CD4-positive, alpha-beta memory T cell (primary cell): ENCODE measurements at places on chromosomes 2 and 18. TPM values are rescaled to one million over a fixed set of nuclear protein-coding genes. Genes with fewer than 3 reads are reported as not detected.

DNA sequence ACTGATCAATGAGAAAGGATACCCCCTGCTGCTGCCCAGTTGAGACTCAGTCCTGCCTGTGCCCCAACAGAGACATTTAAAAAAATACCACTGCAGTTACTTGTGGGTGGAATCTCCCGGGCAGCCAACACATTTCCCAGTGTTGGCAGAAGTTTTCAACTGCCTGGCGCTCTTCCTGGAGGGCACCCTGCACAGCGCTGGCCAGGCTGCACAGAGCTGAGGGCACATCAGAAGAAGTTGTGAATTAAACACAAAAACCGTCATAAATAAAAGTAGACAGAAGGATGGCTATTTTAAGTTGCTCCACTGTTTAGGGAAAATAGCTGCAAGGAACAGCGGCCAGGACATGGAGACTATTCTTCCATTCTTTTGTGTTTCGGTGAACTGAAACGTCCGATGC is 110.2 kb upstream of the THOC1 start:
- no peak for DNase-seq

The SP140 gene
- 79.3 TPM for total RNA-seq

- no peak for DNase-seq
These were observed 16.8 kb downstream of the KIF1A start for GRCh38 chr2:240803191-240803590.

DNA sequence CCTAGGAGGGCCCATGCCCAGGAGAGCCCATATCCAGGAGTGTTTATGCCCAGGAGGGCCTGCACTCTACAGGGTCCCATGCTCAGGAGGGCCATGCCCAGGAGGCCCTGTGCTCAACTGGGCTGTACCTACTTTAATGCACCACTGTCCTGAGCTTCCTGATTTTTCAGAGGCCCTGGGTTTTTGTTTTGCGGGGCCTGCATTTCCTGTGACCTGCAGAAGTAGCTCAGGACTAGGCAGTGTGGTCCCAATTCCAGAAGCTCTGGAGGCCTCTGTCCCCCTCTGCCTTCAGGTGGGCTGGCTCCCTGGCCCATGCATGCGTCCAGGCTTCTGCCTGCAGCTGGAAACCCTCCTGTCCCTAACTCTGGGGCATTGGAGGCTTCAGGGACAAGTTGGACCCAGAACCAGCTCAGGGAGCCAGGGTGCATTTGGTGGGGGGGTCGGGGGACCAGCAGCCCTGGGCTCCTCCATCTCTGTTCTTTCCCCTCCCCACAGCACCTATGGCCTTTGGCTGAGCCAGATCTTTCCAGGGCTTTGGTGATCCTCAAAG is 10.8 kb downstream of the GPR35 start:
- DNase-seq, result no peak

The NBEAL1 gene
- total RNA-seq, result 15.9 TPM

The ZNF521 gene
- total RNA-seq, result not detected

The TSGA10 gene
- total RNA-seq, result 20.7 TPM

GRCh38 chr18:56003009-56003719 is 415.2 kb upstream of the TCF4 start:
- no peak for DNase-seq

- DNase-seq, result no peak
These were observed 53.5 kb downstream of the RASGRP3 start for GRCh38 chr2:33529771-33530481.

DNA sequence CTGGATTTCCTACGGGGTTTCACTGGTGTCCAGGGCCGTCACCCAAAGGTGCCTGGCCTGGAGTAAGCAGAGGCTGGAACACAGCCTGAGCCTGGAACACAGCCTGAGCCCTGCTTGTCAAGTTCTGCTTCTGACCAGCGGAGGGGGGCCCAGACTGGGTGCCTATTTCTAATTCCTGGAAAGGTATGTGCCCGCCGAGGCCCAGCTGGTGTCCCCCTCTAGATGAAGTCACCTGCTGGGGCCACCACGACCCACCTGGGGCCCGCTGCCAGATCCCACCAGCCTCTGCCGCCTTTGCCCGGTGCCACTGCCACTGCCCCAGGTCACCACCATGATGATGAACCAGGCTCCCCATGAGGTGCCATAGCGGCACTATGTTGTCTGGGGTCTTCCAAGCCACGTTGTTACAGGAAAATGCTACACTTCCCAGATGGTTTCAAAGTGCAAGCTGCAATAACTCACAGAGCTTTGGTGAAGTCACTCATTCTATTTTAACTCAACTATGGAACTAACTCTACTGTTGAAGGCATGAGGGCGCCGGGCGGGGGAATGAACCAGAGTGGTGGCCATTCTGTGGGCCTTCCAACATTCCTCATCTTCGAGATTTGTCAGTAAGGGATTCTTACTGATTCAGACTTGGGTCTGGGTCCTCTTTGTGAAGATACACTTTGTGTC is 40.9 kb upstream of the LAPTM4A start:
- DNase-seq, result no peak

The FBLN7 gene
- total RNA-seq, result 37.0 TPM
